Stimulated activated CD8-positive, alpha-beta memory T cell treated with anti-CD3 and anti-CD28 coated beads, Interleukin-15, amount 100 ng/mL, for 24 hours (primary cell): ENCODE measurements at places on chromosomes 6 and 20.

- no peak for DNase-seq
Measured at GRCh38 chr6:151070631-151071051, 169.1 kb upstream of the AKAP12 start.

DNA sequence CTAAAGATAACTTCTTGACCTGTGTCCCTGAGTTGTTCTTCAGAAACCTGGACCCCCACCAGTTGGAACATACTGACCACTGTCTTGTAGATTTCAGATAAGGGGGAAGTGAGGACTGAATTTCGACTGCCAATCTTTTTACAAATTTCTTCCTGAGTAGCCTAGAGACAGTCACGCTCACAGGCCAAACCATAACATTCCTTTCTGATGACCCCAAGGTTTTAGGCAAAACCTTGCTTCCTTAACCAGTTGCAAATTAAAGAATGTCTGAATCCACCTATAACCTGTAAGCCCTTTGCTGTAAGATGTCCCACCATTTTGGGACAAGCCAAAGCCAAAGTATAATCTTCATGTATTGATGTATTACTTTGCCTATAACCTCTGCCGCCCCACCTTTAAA, 306.9 kb downstream of the LRFN2 start:
- no peak for DNase-seq

GRCh38 chr6:149608381-149608982, 40.0 kb downstream of the KATNA1 start:
- DNase-seq = no peak

DNA sequence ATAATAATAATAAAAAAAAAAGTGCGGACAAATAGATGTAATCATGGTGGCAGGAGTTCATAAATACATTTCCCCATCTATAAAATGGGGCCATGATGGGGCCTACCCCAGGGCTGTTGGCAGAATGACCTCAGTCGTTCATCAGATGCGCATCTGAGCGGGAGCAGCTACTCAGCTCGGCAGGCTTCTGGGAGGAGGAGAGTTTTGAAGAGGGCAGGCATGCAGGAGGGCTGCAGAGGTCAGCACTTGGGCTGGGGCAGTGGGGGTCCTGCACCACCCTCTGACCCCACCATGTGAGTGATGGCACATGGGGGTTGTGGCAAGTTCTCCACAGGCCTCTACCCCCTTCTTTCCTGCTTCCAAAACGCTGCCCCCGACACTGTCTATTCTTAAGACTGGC, 373.5 kb downstream of the ZFAND3 start:
- DNase-seq = no peak

GRCh38 chr6:22826961-22827360, 257.6 kb downstream of the HDGFL1 start:
- no peak for DNase-seq
